ENCODE measurements at places on chromosomes 2 and 18.

- DNase-seq = no peak
Measured at GRCh38 chr2:42312106-42312505, 48.9 kb downstream of the COX7A2L start.

DNA sequence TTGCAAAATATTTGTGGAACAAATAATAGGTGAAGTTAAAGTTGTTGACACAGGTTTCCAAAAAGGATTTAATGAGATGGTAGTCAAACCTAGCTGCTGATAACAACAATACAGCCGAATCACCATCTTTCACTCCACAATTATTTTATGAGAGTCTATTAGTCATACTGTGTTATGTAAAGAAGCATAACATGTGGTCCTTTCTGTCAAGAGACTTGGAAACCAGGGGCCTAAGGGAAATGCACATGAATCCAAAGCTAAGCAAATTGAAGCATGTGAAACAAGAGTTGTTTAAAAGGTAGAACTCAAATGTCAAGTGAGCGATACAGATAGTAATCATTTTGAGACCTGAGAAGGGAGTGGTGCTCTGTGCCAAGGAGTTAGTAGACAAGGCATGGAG lies 16.0 kb downstream of the CD28 start:
- DNase-seq = no peak

DNA sequence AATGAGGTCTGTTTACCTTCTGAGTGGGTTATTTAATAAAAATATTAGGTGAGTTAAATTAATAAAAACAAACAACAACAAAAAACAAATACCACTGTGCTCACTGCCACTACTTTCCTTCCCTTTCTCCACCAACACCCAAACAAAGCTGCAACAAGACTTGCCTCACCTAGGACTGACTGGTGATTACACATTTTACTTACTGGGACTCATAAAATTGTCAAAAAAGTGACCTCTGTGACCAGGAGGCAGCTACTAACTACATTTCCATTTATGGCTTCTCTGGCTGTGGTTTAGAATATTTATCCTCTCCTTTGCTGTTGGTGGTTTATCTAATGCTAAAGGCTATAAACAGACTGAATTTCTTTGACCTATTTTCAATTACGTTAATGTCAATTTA lies 39.8 kb downstream of the EFEMP1 start:
- no peak for DNase-seq

GRCh38 chr2:37321029-37321682 lies 3.5 kb downstream of the PRKD3 start:
- no peak for DNase-seq

GRCh38 chr18:25230658-25231326 lies 121.2 kb downstream of the ZNF521 start:
- DNase-seq = no peak

DNA sequence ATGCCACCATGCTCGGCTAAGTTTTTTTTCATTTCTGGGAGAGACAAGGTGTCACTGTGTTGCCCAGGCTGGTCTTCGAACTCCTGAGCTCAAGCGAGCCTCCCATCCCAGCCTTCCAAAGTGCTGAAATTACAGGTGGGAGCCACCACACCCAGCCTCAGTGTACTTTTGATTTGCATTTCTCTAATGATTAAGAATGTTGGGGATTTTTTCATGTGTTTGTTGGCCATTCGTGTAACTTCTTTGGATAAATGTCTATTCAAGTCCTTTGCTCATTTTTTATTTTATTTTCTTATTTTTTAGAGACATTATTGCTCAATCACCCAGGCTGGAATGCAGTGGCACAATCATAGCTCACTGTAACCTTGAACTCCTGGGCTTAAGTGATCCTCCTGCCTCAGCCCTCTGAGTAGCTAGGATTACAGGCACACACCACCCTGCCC lies 73.1 kb downstream of the TMEM185B start:
- DNase-seq = no peak

DNA sequence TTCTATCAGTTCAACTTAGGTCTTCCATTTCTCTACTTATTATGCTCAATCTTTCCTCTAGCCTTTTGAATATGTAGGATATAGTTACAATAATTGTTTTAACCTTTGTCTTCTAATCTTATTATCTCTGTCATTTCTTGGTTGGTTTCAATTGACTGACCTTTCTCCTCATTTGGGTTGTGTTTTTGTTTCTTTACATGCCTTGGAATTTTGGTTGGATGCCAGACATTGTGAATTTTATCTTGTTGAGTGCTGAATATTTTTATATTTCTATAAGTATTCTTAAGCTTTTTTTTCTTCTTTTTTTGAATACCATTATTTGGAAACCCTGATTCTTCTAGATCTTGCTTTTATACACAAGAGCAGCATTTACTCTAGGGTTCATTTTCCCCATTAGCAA lies 30.7 kb upstream of the TMEM247 start:
- no peak for DNase-seq

DNA sequence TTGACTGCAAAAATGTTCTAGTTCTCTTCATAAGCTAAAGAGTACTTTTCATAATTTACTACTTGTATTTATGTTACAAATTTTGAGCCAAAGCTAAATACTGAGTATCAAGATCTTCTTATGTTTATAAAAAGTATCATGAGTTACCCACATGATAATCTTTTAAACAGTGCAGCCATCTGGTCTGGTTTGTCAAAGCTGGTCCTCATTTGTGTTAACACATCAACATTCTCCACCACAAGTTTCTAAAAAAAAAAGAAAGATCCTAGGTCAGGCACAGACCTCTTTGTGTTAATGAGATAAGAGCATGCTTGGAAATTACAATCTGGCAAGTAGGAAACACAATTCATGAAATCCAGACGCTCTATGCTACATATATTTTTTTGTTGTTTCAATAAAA lies 75.5 kb upstream of the FRZB start:
- no peak for DNase-seq

DNA sequence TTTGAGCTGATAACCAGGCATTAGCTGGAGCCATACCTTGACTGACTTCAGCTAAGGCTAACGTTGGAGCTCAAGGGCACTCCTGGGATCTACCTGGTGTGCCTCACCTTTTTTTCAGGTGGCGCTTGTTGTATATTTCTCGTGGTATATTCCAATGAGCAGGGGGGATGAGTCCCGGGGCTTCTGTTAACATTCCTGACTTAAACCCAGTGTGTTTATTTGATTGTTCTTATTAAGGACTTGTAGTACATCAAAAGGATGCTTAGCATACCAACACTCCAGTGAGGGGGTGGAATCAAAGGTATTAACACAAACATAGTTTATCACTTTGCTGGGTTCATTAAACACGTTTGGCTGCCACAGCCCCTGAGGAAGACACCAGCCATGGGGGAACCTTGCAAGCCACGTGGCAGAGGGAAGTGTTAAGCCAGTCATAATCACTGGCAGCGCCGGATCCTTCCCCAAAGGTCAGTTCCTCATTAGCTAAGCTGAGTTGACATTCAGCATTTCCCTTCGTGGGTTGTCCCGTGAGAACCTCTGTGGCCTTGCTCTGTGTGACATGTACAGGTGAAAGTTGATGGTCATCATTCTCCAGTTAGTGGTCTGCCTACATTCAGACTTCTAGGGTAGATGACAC lies 119.5 kb upstream of the MCFD2 start:
- no peak for DNase-seq

GRCh38 chr2:1799174-1799573 lies 54.9 kb upstream of the PXDN start:
- no peak for DNase-seq

DNA sequence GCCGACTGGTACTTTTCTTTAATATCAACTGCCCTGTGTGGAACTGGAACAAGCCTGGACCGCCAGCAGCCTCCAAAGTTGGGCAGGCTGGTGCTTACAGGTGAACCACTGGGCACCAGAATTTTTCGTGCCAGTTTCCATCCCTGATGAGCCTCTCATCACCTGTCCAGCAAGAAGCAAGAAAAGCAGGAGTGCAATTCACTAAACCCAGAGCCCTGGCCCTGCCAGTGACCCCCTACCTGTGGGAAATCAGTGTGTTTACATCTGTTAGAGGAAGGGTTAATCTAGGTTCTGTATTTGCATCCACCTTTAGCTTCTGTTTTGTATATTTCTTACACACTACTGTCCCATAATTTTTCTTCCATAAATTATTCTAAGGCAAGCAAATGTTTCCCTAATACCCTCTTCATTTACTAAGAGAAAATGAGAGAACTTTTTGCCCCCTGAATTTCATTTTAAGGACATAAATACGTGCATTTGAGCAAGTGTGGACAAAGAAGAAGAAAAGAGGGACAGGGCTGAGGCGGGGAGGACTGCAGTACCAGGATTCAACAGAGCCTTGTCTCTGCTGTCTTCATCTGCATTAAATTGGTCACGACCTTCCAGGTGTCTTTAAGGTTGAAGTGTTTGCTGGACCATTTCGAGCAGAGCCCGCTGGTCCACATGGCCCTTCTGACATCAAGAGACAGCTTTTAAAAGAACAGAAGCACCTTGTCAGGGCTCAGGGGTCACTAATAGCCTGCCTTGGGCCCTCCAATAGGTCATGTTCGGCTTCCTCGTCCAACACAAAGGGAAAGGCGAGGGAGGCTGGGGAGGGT lies 763.1 kb downstream of the BCL11A start:
- DNase-seq = no peak

GRCh38 chr18:48827291-48828193 lies 123.2 kb downstream of the SMAD7 start:
- peak; percentile 57 for DNase-seq

DNA sequence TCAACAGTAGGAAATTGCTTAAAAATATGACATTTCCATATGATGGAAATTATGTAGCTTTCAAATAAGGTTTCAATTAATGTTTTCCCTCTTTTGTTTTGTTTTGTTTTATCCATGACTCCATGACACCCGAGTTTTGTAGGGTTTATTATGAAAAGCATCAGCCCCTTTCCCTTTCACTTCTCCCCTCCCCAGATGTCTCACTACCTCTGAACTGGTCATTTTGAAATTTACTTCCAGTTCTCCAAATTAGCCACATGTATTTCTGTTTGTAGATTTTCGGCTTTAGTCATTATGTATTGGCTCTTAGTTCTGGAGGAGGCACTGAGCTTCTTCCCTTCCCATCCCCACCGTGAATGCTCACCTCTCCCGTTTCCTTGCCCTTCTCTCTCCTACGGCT lies 18.6 kb upstream of the VPS4B start:
- DNase-seq = no peak

DNA sequence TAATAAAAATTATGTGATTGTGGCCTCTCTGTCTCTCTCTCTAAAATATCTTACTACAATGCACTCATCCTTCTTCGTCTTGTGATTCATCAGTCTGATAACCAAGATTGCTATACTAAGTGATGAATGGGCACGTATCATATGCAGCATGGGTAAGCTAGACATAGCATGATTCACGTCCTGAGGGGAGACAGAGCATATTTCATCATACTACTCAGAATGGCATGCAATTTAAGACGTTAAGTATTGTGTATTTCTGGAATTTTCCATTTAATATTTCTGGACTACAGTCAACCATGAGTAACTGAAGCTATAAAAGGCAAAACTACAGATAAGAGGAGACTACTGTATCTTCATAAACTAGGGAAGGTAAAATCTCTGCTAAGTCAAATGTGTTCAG lies 97.0 kb upstream of the CD226 start:
- no peak for DNase-seq

DNA sequence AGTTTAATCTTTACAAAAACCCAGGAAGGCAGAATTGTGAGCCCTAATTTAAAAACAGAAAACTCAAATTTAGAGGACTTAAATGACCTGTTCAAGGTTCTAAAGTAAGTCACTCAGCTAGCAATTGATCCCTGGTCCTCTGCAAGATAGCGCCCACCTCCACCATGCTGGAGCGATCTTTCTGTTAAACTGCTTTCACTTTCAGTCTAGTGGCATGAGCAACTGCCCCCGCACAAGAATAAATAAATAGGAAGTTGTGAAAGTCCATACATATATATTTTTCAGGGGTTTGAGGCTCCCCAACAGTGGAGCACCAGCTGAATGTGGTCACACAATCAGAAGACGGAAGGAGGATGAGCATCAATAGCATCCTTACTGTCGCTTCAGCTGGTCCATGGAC lies 217.9 kb downstream of the NAPG start:
- DNase-seq = no peak

DNA sequence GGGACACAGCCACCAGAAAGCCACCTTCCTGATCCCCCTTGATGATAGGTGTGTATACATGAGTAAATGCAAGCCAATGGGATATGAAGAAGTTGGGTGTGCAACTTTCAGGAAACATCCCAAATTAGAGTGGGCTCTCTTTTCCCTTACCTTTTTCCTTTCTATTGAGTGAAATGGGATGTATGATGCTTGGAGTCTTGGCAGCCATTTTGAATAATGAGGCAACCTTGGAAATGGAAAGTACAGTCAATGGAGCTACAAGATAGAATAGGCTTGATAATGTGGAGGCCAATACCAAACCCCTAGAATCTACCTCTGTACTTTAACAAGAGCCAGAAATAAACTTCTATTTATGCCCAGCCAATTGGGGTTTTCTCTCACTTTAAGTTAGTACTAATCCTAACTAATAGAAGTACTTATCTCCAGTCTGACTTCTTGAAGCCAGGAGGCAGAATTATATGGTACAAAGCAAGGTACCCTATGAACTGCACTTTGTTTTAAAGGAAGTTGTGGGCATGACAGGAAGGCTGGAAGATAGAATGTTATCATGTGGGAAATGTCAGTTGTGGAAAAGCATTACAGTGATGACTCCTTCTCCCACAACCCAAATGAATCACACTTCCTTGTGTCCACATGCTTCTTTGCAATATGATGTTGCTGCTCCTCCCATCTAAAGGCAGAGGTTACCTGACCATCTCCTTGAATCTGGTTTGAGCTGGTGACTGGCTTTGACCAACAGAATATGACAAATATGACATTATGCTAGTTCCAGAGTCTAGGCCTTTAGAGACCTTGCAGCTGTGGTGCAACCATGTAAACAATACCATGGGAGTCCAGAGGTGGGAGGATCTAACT lies 12.9 kb upstream of the NABP1 start:
- DNase-seq = no peak

GRCh38 chr18:62625019-62625418 lies 90.3 kb upstream of the PHLPP1 start:
- DNase-seq = no peak

DNA sequence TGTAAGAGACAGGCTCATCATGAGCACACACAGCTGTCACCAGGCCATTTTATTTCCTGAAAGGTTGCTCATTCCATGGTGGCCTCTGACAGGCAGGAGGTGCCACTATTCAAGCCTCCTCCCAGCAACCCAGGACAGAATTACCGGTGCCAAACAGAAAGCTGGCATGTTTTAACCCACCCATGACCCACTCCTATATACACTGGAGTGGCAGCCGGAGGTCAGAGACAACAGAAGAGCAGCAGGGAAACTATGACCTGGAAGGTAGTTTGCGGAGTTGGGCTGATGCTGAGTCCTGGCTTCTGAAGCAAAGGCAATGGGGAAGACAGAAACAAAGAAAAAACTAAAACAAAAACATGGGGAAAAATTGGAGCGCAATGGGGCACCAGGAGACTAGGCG lies 2.3 kb downstream of the RFTN2 start:
- no peak for DNase-seq

DNA sequence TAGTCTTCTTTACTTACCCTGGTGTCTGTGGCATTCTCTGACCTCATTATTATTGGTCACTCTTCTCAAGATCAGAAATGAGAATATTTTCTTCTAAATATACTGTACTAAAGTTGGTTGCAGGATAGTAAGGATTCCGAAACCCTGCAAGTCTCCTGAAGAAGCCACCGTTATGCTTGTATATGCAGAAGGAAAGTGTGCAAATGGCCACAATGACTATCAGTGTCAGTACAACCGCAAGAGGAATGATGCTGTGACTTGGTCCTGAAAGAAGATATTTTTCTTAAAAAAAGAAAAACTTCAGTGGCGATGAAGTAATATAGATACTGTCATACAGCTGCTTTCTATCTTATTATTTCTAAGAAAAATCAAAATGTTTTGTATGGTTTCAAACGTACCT lies 120.7 kb downstream of the PLA2R1 start:
- DNase-seq = no peak

Measured in mesenteric fat pad (tissue), 1 donor.